ENCODE measurements at places on chromosomes 7 and 10.

GRCh38 chr7:94059746-94060145 is 55.6 kb upstream of the BET1 start:
- no peak for DNase-seq

- peak; percentile 30 for DNase-seq
Observed at GRCh38 chr7:30465046-30465810, 13.4 kb downstream of the NOD1 start.

- peak; percentile 23 for DNase-seq
Observed at GRCh38 chr7:105906695-105907094, 30.3 kb upstream of the ATXN7L1 start.

DNA sequence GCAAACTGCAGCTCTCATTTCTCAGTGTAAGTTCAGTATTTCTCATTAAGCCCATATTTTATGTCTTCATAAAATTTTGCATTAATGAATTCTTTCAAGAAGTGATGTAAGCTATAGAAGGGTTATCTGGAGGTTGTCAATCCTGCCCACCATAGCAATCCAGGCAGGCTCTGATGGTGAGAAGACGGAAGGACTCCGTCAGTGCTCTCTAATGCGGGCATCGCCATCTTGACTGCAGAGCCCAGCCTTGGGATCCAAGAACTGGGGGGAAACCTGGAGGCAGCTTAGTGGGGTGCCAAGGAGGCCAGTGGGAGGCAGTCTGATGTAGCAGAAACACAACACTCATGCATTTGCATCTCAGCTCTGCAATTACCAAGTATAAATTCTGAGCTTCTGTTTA is 707.4 kb upstream of the NRP1 start:
- DNase-seq = no peak

- DNase-seq = no peak
Observed at GRCh38 chr7:8408871-8409270, 24.5 kb upstream of the NXPH1 start.

GRCh38 chr10:93542358-93542791 is 24.1 kb upstream of the FFAR4 start:
- DNase-seq = peak; percentile 81

DNA sequence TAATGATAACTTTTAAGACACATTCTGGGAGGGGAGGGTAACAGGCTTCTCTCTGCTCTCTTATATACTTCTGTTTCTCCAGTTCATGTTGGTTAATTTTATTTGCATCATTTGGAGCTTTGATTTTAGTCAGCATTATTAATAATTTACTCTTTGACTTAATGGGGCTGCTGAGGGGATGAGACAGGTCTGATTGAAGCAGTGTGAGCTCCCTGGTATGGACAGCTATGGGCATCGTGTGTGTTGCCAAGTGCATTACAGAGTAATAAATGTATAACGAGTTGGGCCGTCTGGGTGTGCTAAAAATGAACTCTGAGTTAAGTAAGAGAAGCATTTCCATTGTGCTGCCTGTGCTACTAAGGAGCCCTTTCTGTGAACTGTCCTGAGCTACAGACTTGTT is 31.7 kb upstream of the IKZF1 start:
- no peak for DNase-seq

GRCh38 chr10:125056161-125057132 is 103.9 kb downstream of the CTBP2 start:
- DNase-seq = no peak

DNA sequence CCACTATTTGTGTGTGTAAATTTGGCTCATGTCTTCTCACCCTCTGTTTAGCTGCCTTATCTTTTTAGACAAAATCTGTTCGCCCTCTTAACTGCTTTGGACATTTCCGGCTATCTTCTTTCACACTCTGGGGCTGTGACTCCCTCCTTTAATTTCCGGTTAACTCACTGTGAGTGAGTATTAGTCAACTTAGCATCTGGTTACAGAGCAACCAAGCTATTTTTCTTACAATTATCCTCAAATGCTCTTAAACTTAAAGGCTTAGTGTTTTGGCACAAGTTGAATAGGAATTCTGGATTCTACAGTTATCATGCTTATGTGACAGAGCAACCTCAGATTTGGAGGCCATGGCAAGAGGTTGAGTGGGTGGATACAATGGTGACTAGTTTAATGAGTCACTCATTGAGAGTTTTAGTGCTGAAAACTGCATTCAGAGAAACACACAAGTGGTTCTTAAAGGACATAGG is 177.6 kb upstream of the SEMA3A start:
- DNase-seq = peak; percentile 77

GRCh38 chr7:89813081-89813480 is 341.2 kb upstream of the STEAP1 start:
- no peak for DNase-seq

DNA sequence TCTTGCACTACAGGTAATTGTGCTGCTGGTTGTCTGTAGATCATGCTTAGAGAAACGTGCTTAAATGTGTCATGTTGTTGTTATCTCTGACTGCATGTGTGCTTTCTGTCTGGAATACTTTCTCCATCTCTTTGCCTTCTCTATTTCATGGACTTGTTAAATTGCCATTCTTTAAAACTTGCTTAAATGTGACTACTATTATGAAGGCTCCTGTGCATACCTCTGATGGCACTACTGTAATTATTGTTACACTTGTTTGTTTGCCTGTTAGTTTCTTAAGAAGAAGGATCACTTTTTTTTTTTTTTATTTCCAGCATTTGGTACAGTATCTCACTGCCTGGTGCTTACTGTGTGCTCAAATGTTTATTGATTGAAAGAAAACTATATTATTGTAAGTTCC is 41.6 kb downstream of the KMT2E start:
- no peak for DNase-seq

DNA sequence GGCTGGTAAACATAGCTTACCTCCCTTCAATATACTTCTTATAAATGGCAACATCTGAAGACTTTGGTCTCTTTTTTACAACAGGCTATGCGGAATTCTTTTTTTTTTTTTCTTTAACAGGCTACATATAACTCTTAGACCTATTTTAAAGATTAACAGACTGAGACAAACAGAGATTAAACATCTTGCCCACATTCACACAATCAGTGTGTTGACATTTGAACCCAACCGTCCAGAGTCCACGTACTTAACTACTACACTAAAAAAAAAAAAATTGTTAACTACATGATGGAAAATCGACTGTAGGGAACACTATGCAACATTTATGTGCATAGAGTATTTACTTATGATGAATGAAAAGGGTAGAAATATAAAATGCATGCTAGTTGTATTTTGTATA is 298.5 kb downstream of the ELMO1 start:
- no peak for DNase-seq

GRCh38 chr10:67520924-67521520 is 175.0 kb downstream of the CTNNA3 start:
- DNase-seq = peak; percentile 71

DNA sequence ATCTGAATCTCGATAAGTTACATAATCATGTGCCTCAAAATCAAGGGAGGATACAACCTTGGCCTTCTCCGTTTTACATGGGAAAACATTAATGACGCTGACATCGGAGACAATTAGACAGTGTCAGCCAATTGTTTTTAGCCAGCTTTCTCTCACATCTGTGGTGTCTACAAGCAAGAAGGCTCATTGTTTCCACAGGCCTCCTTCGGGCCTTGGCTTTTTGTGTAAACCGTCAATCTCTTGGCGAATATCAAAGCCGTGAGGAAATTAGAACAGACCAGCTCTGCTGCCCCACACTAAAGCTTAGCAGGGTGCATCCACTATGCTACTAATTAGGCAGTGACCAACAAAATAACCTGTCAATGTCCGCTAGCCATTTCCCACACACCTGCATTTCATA is 43.2 kb downstream of the VAX1 start:
- DNase-seq = no peak

GRCh38 chr7:15015545-15016314 is 113.2 kb upstream of the DGKB start:
- DNase-seq = peak; percentile 81

DNA sequence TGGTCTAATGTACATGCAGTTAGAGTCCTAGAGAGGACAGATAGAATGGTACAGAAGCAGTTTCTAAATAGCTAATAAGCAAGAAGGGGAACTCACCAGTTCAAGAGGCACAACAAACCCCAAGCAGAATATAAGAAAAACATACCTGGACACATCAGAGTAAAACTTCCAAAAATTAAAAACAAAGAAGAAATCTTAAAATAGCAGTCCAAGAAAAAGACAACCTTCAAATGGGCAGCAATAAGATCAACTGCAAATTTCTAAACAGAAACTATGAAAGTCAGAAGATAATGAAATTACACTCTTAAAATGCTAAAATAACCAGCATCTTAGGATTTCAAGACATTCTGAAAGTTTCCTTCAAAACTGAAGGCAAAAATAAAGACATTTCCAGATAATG is 55.9 kb downstream of the USP6NL start:
- DNase-seq = no peak
